ENCODE measurements at places on chromosomes 1 and 21.
A peak's percentile ranks its signal among the peaks of the same experiment; 100 is the strongest.

GRCh38 chr1:212035835-212036605 is 472 bp downstream of the DTL start:
- no peak for DNase-seq

DNA sequence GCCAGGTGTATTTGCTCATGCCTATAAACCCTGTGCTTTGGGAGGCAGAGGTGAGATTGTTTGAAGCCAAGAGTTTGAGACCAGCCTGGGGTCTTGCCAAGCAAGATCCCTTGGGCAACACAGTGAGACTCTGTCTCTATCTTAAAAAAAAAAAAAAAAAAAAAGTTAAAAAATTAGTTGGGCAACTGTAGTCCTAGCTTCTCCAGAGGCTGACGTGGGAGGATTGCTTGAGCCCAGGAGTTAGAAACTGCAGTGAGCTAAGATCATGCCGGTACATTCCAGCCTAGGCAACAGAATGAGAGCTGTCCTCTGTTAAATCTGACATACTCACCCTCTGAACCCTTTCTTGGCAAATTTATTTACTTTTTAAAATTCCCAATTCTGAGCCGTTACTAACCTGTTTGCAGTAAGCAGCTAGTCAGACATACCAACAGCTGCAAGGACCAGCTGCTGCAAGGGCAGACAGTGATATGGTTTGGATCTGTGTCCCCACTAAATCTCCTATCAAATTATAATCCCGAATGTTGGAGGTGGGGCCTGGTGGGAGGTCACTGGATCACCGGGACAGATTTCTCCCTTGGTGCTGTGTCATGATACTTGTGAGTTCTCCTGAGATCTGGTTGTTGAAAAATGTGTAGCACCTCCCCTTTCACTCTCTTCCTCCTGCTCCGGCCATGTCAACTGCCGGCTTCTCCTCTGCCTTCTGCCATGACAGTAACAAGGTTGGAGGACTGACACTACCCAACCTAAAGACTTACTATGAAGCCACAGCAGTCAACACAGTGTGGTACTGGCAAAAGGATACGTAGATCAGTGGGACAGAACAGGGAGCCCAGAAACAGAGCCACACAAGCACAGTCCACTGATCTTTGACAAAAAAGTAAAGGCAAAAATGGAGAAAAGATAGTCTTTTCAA is 10.6 kb downstream of the PARP1 start:
- no peak for DNase-seq

DNA sequence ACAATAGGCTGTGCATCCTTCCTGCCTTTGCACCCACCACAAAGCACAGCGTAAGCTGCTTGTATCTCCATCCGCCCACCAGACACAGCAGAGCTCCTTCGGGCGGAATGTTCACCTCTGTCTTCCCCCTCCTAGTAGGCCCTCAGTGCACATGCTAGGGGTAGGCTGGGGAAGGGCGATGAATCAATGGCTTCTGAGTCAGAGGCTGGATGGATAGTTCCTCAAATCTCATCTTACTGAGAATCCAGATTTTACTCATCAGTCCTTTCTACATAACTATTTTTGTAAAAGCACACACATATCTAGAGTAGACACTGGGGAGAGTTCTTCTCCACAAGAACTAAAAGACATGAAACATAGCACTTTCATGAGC is 73.8 kb downstream of the BCAR3 start:
- DNase-seq, result no peak

- no peak for DNase-seq
These were observed 120.4 kb upstream of the PTGFR start for GRCh38 chr1:78370356-78370755.

GRCh38 chr1:109425391-109426280 is 612 bp downstream of the PSMA5 start:
- DNase-seq, result peak; percentile 46

DNA sequence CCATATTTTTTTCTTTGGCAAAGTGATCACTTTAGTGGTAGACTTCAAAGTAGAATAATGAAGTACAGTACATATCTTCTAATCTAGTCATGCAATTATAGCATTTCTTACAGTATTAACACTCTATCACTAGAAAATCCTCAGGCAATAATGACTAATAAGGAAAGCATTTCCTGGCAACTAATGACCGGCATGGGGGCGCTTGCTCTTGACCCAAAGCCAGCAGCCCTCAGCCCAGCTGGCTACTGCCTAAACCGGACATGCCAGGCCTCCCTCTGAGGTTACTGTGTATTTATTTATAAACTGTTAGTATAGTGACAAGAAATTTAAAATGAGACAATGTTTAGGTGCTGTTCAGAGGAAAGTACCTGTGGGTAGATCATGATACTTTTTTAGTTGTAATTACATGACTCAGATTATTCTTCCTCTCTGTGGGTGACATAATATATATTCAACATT is 633.8 kb downstream of the PTPRC start:
- no peak for DNase-seq

GRCh38 chr1:45355683-45356082 is 15.4 kb upstream of the MUTYH start:
- DNase-seq, result no peak

DNA sequence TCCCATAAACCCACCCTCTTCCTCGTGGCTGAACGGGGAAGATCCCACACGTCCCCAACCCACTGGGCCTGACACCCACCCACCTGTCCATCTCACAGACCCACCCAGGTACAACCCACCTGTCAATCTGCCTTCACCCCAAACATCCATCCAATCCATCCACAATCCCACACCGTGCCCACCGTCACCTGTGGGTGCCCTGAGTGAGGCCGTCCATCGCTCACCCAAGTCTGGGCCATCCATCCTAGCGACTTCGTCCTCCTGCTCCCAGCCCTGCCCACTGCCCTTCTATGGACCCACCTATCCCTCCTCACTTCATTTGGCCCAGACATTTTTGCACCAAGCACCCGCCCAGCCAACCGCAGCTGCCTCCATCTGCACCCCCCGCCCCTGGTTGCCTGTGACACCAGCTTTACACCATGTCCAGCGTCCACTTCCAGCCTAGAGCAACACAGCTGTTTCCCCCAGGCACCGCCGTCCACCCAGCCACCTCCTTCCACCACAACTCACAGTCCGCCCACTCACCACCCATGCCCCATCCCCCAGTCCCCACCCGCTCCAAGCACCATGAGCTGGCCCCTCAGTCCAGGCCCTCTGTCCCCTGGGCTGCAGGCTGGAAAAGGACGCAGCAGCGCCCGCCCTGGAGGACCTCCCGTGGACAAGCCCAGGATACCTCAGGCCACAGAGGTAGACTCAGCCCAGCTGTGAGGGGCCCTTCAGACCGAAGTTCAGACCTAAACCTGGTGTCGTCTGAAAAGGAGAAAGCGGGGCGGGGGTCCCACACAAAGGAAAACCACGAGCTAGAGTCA is 7.7 kb downstream of the TTLL10 start:
- no peak for DNase-seq

- DNase-seq, result no peak
These were observed 195.3 kb upstream of the APP start for GRCh38 chr21:26365849-26366248.

GRCh38 chr21:39885119-39885848 is 18.0 kb downstream of the PCP4 start:
- peak; percentile 98 for DNase-seq

GRCh38 chr21:42163511-42163863 is 55.5 kb upstream of the ABCG1 start:
- no peak for DNase-seq

DNA sequence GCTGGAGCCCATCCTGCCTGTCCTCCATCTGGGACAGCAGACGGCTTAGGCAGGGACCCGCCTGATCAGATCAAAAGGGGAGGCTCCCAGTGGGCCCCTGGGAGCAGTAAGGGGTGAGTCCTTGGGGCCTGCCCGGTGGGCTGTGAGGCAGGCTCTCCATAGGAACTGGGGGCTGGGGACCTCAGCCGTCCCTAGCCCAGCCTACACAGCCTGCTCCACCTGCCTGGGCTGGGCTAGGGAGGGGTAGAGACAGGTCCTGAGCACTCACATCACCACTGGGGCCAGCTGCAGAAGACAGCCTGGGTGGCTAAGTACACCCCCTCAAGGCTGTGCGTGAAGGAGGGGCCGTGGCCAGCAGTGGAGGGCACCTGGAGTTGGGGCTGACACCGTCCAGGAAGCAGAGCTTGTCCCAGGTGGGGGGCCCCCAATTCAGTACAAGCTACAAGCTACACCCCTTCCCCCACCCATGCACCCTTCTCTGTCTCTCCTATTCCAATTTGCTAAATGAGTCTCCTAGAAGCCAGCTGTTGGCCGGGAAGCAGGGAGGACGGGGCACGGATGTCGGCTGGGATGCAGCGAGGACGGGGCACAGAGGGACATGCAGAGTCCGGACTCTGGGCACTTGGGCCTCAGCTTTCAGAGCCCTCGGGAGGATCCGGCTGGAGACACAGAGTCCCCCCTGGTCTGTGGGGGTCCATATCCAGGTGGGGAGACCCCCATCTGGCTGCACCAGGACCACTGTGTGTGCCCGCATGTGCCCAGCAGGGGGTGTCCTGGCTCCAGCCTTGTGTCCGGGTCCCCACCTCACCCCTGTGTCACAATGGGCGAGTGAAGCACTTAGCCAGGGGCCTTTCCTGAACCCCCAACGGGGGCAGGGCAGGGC is 1.7 kb downstream of the ISG15 start:
- no peak for DNase-seq

GRCh38 chr1:196372896-196373536 is 235.2 kb downstream of the KCNT2 start:
- peak; percentile 16 for DNase-seq

DNA sequence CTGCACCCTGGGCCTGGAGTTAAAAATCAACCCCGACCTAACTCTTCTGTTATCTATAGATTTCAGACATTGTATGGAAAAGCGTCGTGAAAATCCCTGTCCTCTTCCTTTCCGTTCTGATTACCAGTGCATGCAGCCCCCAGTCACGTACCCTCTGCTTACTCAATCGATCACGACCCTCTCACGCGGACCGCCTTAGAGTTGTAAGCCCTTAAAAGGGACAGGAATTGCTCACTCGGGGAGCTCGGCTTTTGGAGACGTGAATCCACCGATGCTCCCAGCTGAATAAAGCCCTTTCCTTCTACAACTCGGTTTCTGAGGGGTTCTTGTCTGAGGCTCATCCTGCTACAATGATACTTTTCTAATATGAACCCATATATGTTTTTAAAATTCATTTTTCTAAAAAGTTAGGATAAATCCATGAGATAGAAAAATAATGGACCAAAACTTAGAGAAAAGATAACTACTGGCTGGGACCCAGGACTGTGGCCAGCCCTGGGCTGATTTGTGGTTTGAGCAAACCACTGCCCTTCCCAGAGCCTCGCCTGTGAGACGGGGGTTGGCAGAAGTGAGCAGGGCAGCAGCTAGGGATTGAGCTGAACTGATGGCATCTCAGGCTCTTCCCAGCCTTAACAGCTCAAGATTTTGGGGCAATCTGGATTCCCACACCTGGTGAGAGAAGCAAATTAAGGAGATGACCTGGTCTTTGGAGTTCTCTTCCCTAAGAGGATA is 5.0 kb downstream of the UQCRHL start:
- DNase-seq, result no peak

GRCh38 chr1:153789478-153790034 is 14.3 kb downstream of the SLC27A3 start:
- no peak for DNase-seq

DNA sequence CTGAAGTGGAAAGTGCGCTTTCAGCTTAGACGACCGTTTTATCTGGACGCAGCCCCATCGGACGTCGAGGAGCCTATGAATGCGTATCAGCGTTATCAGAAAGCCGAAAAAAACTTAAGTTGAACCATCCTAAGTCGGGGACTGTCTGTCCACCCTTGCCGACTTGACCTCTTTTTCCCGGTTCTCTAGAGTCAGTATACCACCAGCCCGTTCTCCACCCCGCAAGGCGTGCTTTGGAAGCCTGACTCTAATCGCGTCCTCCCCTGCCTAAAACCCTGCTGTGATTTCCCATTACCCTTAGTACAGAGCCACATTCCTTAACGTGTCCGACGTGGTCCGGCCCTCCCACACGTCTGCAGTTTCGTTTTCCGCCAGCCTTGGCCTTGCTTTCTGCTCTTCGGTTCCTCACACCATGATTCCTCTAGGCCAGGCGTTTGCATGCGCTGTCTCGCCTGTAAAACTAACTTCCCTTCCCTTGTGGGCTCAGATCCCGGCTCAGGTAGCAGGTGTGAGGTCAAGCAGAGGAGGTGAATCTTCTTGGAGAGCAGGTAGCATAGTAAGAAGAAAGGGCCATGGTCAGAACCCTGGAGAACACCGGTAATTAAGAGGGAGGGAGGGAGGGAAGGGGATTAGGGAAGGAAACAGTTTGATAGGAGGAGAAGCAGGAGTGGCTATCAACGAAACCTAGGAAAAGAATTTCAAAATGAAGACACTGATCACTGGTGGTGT is 865 bp downstream of the ADPRS start:
- no peak for DNase-seq
